ENCODE measurements at places on chromosomes 12 and 14.

- no peak for DNase-seq
Measured at GRCh38 chr14:75156901-75157300, 19.5 kb downstream of the TMED10 start.

GRCh38 chr14:100429537-100429936 lies 106.4 kb downstream of the SLC25A47 start:
- DNase-seq: no peak

GRCh38 chr12:91974541-91975085 lies 171.0 kb downstream of the BTG1 start:
- no peak for DNase-seq

- no peak for DNase-seq
Measured at GRCh38 chr12:22415342-22416309, 81.1 kb upstream of the ST8SIA1 start.

DNA sequence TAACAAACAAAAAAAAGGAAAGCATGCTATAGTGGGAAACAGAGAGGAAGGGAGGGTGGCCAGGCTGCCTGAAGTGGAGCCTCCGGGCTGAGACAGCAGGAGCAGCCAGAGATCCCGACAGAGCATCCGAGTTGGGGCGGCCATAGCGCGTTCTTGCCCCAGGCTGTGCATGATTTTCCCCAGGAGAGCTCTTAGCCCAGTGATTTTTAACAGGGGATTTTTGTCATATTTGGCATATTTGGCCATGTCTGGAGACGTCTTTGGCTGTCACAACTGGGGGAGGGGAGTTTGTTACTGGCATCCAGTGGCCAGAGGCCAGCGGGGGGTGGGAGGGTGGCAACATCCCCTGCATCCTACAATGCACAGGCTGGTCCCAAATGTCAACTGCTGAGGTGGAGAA lies 23.6 kb downstream of the BDKRB1 start:
- DNase-seq: no peak

DNA sequence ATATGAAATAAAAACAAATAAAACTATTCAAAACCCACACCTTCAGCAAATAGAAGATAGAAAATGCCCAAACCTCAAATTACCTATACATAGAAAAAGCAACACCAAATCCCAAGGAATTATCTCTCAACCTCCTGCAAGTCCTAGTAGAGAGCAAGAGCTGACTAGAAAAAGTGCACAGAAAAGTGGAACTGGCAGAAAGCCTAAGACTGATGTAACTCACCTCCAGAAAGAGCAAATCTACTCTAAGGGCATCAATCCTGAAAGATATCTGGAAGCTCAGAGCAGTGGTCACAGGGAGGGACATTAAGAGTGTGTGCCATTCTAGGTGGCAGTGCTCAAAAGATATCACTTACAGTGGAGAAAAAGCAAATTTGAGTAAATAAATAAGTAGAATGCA lies 62.1 kb upstream of the PLEKHG7 start:
- DNase-seq: no peak

- DNase-seq: no peak
Measured at GRCh38 chr14:58463147-58463546, 35.6 kb downstream of the KIAA0586 start.

DNA sequence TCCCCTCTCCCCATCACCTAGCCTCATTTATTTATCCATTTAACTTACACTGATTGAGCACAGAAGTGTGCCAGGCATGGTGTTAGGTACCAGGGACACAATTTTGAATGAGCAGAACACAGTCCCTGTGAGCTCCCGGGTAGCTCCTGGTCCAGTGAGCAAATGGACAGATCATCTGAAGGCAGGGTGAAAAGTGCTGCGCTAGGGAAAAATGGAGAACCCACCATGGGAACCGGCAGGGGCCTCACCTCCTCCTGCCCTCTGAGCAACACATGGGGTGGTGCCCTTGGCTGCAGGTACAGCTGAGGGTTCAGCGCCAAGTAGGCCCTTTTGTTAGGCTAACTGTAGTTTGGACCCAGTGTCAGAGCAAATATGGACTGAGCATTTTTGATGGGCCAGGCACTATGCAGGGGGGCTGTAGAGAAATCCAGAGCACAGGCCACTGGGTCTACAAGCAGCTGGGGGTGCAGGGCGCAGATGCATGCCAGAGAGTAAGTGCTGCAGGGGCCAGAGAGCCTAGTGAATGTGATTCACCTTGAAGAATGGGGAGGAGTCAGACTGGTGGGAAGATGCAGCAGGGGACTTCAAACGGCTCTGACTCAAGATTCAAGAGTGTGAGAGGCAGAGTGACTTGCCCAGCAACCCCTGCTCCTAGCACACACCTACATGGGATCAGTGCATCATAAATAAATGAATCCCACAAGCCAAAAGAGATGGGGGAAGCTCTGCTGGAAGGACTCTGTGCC lies 28.2 kb downstream of the LTBP2 start:
- DNase-seq: no peak

All from stimulated activated CD4-positive, alpha-beta T cell treated with anti-CD3 and anti-CD28 coated beads, Interleukin-12 subunit alpha, Interleukin-12 subunit beta, amount 100 ng/mL, for 24 hours (primary cell).